ENCODE measurements at places on chromosomes 3 and 15.

GRCh38 chr3:11053926-11054503, 61.5 kb downstream of the SLC6A1 start:
- DNase-seq, result no peak

DNA sequence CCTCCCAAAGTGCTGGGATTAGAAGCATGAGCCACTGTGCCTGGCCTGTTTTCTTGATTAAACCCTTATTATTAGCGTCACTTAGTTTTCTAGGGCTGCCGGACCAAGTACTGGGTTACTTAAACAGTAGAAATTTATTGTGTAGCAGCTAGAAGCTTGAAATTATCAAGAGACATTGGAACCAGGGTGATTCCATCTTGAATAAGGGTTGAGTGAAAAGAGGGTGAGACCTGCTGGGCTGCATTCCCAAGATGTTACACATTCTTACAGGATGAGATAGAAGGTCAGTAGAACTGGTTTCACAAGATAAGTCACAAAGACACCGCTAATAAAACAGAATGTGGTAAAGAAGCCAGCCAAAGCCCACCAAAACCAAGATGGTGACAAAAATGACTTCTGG, 18.6 kb upstream of the FSTL1 start:
- no peak for DNase-seq

GRCh38 chr3:71393093-71393492, 190.4 kb downstream of the FOXP1 start:
- DNase-seq, result no peak

GRCh38 chr15:92050220-92050898, 196.9 kb downstream of the SLCO3A1 start:
- no peak for DNase-seq

GRCh38 chr3:120454076-120454689, 3.4 kb upstream of the FSTL1 start:
- DNase-seq, result no peak

GRCh38 chr3:193350744-193351143, 27.8 kb downstream of the ATP13A5 start:
- DNase-seq, result no peak

GRCh38 chr3:45992821-45993221, 2.8 kb downstream of the FYCO1 start:
- no peak for DNase-seq

- no peak for DNase-seq
Measured at GRCh38 chr15:92621972-92622533, 33.5 kb downstream of the FAM174B start.

DNA sequence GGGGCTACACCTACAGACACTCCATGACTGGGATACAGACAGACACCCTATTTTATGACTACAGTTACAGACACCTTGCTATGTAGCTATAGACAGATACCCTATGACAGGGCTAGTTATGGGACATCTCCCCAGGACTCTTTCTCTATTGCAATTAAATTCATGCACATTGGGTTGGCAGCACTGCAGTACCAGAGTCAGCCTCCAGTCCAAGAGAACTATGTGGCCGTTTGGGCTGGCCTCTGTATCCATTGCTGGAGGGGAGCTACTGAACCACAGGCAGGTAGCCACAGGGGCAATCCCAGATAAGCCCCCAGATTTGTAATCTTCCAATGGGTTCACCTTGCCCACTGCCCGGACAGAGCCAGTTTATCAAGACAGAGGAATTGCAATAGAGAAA, 108.4 kb upstream of the SPATA16 start:
- DNase-seq, result no peak

- no peak for DNase-seq
Measured at GRCh38 chr3:107241217-107241616, 136.0 kb upstream of the CCDC54 start.

DNA sequence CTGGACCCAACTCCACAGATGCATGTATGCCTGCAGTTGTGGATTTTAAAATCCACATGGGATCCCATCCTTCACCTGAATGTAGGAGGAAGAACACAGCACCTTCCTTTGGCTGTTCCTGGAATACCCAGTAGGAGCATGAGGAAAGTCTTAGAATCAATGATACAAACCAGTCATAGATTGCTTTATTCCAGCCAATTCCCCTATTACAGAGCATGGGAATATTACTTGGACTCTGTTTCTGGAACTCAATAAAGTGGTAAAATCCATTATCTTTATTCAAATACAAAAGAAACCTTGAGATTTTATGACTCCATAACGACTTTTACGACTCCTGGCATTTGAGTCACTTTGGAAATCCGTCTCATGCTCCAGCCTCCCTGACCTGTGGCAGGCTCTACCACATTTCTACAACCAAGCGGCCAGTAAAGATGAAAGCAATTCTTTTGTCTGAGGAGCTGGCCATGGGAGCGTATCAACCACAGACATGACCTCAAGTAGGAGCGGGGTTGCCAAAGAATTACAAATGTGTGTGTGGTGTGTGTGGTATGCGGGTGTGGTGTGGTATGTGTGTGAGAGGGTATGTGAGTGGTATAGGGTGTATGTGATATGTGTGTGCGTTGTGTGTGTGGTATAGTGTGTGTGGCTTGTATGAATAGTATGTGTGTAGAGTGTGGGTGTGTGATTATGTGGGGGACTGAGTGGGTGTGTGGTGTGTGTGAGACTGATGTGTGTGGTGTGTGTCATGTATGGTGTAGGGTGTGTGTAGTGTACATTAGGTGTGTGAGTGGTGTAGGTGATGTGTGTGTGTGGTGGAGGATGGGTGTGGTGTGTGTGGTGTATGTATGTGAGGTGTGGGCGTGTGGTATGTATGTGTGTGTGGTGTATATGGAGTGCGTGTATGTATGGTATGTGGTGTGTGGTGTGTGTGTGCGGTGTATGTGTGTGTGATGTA, 40.0 kb downstream of the ARRDC4 start:
- no peak for DNase-seq

GRCh38 chr15:36798366-36798765, 218.9 kb downstream of the CDIN1 start:
- DNase-seq, result no peak

GRCh38 chr15:97691078-97691477, 269.4 kb upstream of the ARRDC4 start:
- no peak for DNase-seq

DNA sequence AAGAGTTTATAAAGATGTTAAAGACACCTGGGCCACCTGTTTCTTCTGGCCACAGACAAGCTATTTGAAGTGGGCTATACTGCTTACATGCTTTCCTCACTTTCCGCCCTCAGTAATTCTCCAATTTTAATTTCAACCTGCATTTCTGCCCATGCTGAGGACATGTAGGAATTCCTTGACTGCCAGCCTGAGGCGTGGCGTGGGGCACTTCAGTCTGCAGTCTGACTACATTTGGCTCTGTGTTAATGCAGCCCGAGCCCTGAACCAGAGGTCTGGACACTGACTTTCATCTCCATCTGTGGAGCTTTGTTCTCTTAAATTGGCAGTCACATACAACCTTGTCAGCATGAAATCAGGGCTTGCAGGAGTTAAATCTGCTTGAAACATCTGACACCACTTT, 8.5 kb downstream of the UQCC5 start:
- DNase-seq, result no peak

DNA sequence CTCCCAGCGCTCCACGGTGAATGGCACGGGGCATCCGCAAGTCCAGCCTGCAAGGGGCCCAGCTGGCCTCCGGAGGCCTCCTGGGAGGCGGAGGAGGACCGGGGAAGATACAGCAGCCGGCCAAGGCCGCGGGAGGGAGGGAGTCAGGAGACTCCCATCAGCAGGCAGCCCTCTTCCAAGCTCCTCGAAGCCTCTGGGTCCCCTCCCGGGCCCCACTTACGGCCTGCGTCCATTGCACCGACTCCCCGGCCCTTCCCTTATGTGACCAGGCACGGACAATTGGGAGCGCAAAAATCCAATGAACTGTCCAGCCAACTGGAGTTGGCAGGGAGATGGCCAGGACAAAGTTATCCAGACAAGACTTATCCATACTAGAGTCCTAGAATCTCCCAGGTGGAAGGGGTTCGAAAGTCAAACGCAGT, 668 bp downstream of the MFGE8 start:
- DNase-seq, result no peak

- no peak for DNase-seq
Measured at GRCh38 chr3:135352213-135352612, 557.2 kb downstream of the EPHB1 start.

DNA sequence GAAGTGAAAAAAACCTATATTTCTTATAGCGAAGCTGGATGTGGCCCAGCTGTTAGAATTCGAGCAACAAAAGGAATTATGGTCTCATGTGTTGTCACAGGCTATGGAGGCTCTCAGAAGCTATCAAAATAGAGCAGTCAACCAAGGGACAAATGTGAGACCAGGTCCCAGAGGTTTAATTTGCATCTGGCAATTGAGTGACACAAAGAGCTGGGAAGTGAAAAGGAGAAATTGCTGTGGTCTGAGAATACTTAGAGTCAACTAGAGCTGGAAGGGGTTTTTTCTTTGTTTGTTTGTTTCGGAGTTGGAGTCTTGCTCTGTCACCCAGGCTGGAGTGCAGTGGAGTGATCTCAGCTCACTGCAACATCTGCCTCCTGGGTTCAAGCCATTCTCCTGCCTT, 61.3 kb upstream of the SMAD3 start:
- no peak for DNase-seq

GRCh38 chr3:141081141-141081795, 30.1 kb downstream of the SPSB4 start:
- no peak for DNase-seq

DNA sequence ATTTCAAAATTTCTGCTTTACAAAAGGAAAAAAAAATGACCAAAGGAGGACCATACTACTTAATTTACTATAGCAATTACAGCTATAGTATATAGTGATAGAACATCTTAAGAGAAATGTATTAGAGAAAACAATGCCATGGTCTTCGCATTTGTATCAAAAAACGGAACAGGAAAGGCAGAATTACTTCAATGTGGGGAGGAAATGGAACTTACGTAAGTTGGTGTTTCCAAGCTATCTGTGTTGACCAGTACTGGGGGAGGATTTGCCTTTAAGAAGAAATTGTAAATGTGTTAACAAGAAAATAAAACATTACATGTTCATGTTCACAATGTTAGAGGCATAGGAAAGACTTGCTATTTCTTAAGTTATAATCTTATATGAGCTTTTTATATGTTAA, 119.9 kb upstream of the MELTF start:
- DNase-seq, result no peak

- DNase-seq, result no peak
Measured at GRCh38 chr15:47987461-47987860, 133.3 kb upstream of the SLC24A5 start.
